ENCODE measurements at places on chromosomes 7 and 10.

DNA sequence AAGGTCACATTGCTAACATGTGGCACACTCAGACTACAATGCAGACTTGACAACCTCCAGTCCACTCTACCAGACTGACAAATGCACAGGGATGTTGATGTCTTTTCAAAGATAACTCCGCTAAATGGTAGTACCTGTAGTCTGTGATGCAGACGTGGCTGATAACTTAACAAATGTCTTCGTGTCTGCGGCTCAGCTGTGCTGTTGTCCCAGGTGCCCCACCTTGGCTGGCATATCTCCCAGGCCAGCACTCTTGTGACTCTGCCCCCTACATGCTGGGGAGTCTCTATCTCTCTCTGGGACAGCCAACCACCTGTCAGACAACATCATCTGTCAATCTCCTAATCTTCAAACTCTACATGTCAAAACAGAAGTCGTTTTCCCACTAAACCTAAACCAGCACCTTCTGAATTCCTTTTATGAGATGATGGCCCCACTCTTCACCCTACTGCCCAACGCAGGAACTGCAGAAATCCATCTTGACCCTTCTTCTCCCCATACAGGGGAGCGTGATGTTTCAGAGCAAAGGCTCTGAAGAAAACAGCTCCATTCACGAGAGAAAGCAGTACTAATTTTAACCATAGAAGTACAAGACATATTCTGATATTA, 156.4 kb downstream of the USP6NL start:
- DNase-seq = no peak

DNA sequence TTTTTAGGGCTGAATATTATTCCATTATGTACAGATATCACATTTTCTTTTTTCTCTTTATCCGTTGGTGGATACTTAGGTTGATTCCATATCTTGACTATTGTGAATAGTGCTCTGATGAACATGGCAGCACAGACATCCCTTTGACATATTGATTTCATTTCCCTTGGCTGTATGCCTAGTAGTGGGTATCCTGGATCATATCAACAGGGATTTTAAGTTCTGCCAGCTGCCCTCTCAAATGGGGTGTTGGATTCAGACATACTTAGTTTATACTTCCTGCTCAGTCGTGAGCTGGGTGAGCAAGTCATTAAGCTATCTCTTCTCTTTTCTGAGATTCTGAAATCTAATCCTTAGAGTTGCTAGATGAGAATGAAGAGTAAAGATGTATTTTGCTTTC, 139.6 kb upstream of the SORCS3 start:
- no peak for DNase-seq

GRCh38 chr7:42024537-42024936, 212.5 kb downstream of the GLI3 start:
- DNase-seq = peak; percentile 2

GRCh38 chr7:24764972-24765744, 7.9 kb upstream of the GSDME start:
- peak; percentile 37 for DNase-seq

GRCh38 chr10:8297959-8298358, 243.5 kb downstream of the GATA3 start:
- DNase-seq = no peak
